ENCODE measurements at places on chromosomes 3 and 15.
A peak's percentile ranks its signal among the peaks of the same experiment; 100 is the strongest.

- no peak for DNase-seq
These were observed 51.9 kb upstream of the UBE2Q2 start for GRCh38 chr15:75791337-75791713.

- no peak for DNase-seq
These were observed 99.4 kb upstream of the CTDSPL start for GRCh38 chr3:37762286-37762685.

- no peak for DNase-seq
These were observed 31.7 kb upstream of the DHX36 start for GRCh38 chr3:154356009-154356408.

- no peak for DNase-seq
These were observed 20.2 kb upstream of the UTS2B start for GRCh38 chr3:191350396-191351090.

DNA sequence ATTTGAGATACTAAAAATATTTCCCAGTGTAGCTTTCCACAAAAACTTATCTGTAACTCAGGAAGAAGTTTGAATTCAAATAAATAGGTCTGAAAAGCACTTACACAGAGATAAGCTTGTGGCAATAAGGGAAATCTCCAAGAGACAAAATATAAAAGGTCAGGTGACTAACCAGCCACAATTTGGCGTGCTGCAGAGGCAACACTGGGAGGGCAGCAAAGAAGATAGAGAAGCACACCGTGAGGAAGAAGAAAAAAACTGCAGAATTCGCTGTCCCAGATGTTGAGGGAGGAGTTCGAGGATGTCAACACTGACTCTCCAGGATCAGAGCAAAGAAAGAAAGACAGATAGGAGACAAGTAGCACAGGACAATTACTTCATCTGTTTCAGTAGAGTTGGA is 204.4 kb downstream of the FMN1 start:
- DNase-seq, result no peak

DNA sequence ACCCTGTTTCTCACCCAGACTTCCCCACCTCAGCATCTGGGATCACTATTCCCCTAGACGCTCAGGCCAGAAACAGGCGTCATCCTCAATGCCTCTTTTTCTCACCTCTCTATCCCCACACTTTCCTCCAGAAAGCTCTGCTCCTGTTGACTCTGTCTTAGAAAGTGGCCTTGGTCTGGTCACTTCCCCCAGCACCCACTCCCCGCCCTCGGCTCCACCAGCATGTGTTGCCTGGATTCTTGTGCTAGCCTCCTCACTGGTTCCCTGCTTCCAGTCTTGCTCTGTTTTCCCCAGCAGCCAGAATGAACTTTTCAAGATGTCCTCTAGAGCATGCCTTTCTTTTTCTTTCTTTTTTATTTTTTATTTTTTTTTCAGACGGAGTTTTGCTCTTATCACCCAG is 39.7 kb upstream of the ESYT3 start:
- no peak for DNase-seq

DNA sequence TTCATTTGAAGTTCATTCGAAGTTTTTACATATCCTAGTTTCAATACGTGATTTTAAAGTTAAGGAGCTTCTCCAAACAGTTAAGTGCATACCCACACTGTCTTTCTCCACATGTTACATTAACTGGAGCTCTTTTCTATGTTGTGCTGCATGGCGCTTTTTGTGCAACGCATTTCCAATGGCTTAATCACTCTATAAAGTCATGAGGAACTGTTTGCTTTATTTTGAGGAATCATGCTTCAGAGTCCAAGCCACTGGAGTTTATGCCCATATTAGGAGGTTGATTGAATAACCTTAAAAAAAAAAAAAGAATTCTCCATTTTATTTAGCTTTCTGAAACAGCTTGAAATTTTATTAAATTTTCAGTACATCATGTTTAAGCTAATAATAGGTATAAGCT is 109.4 kb upstream of the MBNL1 start:
- no peak for DNase-seq

- DNase-seq, result peak; percentile 71
These were observed 1.7 kb downstream of the LRRN1 start for GRCh38 chr3:3800685-3801493.

GRCh38 chr3:132164469-132165092 is 129.8 kb upstream of the CPNE4 start:
- no peak for DNase-seq

DNA sequence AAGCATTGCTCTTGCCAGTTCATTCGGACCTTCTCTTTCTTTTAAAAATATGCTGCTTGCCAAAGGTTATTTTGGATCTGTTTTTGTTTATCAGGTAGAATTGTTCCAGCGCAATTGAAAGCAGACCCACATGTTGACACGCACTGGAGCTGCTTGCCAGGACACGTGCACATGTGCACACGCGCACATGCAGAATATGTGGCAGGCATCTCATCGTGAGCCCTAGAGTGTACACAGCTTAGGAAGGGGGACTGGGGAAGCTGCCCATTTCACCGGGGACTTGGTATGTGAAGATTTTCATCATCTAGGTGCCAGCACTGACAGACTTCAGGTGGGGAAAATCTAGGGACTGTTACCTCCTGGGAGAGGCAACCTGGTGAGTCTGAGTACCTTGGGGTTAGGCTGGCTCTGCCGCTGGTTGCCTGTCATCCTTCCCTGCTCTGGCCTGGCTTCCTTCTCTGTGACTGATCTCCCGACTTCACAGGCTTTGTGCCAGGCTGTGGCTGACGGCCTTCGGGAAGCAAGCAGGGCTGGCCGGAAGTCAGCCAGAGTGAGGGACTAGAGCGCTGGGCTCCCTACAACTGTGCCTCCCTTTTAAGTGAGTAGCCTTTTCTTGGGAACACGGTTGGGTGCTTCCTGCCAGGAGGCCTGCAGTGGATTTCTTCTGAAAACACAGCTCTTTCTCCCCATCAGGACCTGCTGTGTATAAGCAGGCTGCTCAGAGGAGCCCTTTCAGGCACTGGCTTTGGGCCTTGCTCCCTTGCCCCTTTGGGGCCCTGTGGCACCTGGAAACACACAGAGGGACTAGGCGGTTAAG is 129.3 kb downstream of the EEFSEC start:
- peak; percentile 90 for DNase-seq

DNA sequence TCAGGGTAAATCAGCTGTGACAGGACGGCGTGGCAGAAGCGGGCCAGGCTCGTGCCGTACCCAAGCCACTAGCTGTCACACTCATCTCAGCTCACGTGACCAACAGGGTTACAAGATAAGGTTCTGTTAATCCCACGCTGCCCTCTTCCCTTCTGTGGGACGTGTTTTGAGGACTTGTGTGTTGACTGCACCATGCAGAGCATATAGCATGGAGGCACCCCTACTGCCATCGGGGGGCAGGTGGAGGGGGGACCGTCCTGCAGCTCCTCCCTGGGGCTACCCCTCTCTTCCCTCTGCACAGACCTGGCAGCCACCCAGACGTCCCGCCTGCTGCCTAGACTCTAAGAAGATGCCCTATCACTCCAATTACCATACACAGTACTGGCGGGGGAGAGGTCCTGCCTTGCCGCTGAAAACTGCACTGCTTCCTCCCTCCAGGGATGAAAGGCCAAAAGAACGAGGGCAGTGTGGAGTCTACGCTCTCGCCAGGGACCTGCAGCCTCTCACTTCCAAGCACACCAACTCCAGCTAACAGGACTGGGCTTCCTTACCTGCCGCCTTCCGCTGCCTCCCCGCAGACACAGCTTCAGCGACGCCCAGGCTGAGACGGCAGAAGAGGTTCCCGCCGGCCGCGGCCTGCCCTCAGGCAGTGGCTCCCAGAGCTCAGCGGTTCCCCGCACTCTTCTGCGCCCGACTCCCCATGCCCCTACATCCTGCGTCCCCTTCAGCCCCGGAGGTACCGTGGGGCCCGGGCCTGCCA is at the start of gene TNK2:
TSS of gene TNK2 (minus strand) at position 618 of the 760 bp plus-strand sequence. CDS start 19,963 bp downstream, outside the sequence.
- peak; percentile 85 for DNase-seq

DNA sequence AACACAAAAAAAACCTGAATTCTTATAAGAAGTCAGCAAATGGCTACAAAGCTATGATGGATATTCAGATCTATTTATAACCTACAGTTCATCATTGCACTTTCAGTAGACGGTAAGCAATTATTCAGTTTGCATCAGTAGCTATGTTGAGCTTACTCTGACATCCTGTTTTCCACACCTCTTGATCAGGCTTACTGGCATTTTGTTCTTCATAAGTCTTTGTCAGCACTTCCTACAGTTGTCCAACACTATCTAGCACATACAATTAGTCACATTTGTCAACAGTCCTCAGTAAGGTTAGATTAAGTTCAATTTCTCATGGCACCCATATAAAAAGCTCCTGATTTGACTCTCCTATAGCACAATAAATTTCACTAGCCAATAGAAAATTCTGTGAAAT is 71.2 kb upstream of the ST3GAL6 start:
- no peak for DNase-seq

GRCh38 chr3:13828501-13829265 is 51.2 kb downstream of the WNT7A start:
- no peak for DNase-seq

DNA sequence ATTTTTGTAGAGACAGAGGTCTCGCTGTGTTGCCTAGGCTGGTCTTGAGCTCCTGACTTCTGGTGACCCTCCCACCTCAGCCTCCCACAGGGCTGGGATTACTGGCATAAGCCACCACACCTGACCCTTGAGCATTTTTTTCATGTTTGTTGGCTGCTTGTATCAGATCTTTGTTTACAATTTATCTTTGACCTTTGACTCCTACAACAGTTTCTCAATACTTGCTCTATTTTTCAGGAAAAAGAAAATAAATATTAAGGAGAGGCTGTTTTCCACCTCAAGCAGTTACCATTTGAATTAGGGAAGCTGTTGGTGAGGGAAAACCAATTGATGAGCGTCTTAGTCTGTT is 44.5 kb downstream of the LIMD1 start:
- no peak for DNase-seq

- DNase-seq, result peak; percentile 49
These were observed 484 bp downstream of the CNTN4 start for GRCh38 chr3:2099028-2099671.

DNA sequence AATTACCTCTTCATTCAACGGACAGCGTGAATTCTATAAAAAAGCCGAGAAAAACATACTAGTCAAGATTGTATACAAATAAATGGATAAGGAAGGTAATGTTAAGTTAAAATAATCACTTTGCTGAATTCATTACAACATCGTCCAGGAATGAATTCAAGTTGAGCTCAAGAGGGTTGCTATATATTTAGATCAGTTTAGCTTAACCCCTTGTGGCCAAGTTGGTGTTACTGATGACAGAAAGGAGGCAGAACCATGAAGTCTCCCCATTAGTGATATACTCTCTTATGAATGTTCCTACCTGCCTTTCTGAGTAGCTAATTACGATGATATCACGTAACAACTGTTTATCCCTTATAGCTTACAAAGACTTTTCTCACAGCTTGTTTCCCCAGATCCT is 34.9 kb downstream of the UBR1 start:
- no peak for DNase-seq

- DNase-seq, result no peak
These were observed 42.0 kb upstream of the FEZF2 start for GRCh38 chr3:62415312-62415801.

DNA sequence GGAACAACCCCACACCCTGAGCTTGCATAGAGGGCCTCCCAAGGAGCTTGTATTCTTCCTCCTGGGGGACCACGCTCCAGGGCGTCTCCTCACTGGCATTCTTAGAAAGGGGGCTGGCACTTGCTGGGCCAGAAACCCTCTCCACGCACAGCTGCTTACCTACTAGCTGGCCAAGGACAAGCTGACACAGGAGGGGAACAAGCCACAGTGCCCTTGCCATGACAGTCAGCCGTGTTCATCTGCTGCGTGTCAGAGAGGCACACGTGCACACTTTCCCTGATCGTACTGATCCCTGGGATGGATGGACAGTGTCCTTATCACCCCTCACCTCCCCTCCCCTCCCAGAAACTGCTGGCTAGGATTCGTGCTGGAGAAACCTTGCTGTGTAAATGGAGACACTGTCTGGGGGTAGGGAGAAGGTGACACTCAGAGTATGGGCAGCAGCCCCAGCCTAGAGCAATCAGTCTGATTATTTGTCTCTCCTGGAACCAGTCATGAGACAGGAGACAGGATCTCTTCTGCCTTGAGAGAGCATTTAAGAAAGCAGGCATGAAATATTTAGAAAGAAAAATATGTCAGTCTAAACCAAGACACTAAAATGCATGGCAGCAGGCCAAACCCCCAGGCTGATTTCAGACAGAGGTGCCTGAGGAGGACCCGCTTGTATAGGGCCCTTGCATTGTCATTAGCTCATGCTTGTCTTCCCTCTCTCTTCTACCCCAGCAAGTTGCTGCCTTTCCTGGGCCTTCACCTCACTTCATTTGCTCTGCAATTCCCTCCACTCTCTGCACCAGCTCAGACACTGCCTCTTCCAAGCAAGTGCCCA is 311.8 kb upstream of the TRIM42 start:
- DNase-seq, result no peak

DNA sequence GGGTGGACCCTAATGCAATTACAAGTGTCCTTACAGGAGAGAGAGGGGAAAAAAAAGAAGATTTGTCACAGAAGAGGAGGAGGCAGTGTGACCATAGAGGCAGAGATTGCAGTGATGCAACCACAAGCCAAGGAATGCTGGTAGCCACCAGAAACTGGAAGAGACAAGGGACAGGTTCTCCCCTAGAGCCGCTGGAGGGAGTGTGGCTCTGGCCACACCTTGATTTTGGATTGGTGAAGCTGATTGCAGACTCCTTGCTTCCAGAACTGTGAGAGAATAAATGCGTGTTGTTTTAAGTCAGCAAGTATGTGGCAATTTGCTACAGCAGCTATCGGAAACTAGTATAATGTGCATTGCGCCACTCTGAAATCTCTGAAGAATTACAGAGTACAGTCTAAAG is 110.1 kb downstream of the SRGAP3 start:
- no peak for DNase-seq

- DNase-seq, result no peak
These were observed 149.3 kb upstream of the NSMCE3 start for GRCh38 chr15:29418931-29419330.

GRCh38 chr15:84734794-84735479 is 13.5 kb upstream of the ZNF592 start:
- DNase-seq, result peak; percentile 80

DNA sequence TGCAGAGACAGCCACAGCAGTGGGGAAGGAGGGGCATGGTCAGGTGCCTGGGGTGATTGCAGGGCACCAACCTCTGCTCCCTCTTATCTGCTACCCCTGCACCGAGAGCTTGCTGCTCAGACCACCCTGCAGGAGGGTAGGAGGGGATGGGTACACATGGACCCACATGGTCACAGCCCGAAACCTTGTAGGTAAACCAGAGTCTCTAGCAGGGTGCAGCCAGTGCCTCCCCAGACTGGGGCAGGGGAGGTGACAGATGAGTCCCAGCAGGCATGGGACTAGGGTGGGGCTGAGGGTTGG is 49.2 kb downstream of the FAH start:
- no peak for DNase-seq
